A172 (cell line): ENCODE measurements at places on chromosomes 1 and 21.

GRCh38 chr1:214694769-214695168 is 91.8 kb downstream of the CENPF start:
- DNase-seq: no peak

DNA sequence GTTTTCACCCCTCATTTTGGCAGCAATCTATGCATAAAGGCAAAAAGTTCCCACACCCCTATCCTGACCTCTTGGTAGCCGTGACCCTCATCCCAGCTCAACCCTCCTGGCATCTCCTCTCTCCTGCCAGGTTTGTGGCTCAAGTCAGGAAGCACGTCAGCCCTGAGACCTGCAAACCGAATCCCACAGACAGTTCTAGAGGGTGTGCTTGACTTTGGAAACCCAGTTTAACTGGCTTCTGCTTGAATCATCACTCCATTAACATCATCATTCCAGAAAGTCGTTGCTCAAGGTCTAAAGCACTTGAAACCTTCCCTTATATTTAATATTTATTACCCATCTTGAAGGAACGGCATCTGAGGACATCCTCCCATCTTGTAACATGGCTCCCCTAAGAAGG is 133.4 kb upstream of the ERG start:
- no peak for DNase-seq

- DNase-seq: no peak
Measured at GRCh38 chr1:58065520-58065919, 481.0 kb downstream of the OMA1 start.

DNA sequence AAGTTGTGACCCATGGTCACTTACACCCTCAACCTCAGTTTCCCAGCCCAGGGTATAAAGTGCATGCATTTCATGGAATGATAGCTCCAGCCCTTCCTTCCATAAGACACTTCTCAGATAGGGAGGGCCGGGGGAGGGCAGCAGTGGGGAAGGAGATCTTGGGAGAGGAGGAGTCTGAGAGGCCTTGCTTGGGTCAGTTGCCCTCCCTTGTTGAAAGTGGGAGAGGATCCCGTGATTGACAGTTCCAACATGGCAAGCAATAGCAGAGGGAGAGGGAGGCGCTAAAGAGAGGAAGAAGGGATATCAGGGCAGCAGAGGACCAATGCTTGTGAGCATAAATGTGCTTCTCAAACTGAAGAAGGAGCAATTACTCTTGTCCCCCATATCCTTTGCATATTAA is 244.4 kb downstream of the CHRM3 start:
- DNase-seq: no peak

DNA sequence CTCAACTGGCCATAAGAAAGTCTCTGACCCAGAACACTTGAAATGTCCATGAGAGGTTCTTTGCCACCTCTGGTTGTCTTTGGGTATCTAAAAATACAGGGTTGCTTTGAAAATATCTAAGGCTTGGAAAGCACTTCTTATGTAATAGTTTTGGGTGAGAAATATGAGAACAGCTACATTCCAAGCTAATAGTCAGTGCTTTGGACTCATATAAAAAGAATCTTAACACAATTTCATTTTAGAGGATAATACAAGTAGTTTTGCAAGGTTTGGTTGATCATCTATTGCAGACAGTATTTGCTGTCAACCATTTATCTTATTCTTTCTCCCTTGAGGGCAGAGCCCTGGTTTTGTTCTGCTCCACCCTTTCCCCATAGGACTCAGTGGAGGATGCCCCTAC is 207.5 kb downstream of the KCNK2 start:
- no peak for DNase-seq
